Vagina (tissue), 2 donors: ENCODE measurements at places on chromosomes 2 and 18.

- no peak for DNase-seq
Observed at GRCh38 chr2:17309741-17310339, 208.4 kb downstream of the RAD51AP2 start.

DNA sequence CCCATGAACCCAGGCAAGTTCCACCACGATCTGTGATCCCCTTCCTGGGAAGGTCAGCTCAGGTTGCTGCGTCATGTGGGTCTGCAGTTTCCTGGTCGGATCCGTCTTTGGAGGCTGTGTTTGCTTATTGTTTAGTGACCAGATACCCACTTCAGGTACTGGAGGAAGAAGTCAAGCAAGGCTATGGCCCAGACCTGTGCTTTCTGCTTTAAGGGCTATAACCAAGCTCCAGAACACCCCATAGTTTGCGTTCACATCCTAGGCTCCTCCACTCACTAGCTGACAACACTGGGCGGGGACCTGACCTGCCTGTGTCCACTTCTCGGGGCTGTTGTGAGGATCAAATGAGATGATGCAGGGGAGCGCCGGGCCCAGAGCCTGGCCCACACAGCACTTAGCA is 44.0 kb downstream of the MAL start:
- peak; percentile 62 for DNase-seq

DNA sequence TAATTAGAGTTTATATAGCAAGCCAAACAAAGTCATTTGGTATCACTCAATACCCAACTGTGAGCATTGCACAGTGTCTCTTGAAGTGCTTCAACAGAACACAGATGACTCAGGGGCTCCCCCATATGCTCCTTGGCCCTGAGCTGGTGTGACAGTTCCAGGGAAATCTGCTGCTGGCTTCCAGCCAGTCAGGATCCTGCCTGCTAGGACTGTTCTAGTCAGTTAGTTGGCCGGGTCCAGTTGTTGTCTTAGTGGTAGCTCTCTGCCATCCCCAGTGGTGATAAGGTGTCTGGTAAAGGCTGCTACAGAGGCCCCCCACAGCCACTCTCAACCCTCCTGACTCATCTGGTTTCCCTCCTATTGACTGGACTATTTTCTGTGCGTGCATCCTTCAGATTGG is 100.3 kb downstream of the IRS1 start:
- no peak for DNase-seq

DNA sequence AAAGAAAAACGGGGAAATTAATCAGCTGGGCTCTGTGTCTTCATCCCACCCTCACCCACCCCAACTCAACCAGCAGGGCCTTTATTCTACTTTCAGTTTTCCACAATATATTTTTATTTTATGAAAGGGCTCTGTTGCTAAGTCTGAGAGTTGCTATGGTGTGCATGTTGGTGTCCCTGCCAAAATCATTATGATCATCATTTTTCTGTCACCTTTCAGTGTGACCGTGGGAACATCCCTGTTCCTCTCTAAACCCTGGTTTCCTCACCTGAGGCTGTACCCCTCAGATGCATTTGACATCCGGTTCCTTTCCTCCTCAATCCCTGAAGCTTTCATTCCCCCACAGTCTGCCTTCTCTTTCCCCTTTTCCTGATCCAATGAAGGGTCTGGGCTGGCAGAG is 180.5 kb downstream of the ZFP36L2 start:
- no peak for DNase-seq

- no peak for DNase-seq
Observed at GRCh38 chr2:18406219-18406618, 154.2 kb downstream of the RDH14 start.

DNA sequence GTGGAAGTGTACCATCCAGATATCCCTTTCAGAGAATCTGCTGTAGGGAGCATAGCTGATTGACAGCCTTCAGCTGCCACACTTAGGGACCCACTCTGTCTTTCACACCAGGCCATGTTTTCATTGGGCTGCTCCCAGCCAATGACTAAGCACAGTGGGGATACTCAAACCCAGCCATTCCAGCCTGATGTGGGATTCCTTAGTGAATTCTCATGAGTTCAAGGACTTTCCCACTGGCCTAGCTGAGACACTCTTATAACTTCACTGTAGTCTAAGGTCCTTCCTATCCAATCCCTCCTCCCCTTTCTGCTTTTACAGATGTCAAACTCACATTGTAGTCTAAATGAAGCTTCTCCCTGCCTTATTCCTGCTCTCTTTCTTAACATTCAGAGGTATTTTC is 201.2 kb downstream of the PIK3C3 start:
- DNase-seq = no peak

GRCh38 chr18:36088256-36088655 is 20.9 kb upstream of the RPRD1A start:
- DNase-seq = no peak

DNA sequence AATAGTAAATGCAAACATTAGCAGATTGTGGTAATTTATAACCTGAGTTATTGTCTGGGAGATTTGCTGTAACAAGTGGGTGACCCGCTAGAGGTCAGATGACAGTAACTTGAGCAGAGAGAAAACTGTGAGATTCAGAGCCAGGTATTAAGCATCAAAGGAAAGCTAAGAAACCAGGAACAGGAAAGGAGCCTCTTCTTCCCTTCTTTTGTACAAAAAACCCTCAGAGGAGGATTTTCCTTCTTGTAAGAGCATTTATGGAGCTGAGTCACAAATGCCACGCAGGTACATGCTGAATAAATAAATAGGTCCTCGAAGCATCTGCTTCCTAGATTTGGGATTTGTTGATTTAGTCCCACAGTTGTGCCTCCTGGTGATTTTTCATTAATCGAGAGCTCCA is 146.5 kb downstream of the SH3BP4 start:
- DNase-seq = no peak

DNA sequence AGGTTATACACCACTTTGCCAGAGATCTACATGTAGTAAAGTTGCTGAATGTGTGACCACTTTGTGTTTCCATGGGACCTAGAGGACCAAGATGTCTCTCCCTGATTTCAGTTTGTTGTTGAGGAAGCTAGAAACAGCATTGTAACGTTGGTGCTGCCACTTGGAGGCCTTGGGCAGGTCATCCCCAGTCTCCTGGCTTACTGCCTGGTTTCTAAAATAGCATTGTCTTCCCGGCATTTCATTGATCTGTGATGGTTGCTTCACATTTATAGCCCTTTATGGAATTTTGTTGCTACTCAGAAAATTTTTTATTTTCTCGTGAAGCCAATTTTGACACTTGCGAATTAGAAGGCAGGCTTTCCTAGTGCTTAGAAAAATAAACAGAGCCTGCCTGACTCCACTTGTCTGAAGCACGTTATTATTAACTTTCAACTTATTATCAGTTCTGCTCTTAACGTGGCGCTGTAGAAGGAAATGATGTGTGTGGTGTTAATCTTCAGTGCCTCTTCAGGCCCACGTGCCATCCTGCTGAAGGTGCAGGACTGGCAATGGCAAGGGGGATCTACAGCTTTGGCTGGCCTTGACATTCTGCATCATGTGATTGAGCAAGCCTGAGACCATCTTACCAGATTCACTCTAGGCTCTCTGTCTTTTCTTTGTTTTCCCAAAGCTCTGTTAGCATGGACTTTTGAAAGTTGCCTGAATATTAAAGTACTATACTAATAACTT is 59.9 kb downstream of the INPP4A start:
- DNase-seq = peak; percentile 70

GRCh38 chr2:184197413-184197812 is 400.9 kb upstream of the ZNF804A start:
- DNase-seq = no peak

DNA sequence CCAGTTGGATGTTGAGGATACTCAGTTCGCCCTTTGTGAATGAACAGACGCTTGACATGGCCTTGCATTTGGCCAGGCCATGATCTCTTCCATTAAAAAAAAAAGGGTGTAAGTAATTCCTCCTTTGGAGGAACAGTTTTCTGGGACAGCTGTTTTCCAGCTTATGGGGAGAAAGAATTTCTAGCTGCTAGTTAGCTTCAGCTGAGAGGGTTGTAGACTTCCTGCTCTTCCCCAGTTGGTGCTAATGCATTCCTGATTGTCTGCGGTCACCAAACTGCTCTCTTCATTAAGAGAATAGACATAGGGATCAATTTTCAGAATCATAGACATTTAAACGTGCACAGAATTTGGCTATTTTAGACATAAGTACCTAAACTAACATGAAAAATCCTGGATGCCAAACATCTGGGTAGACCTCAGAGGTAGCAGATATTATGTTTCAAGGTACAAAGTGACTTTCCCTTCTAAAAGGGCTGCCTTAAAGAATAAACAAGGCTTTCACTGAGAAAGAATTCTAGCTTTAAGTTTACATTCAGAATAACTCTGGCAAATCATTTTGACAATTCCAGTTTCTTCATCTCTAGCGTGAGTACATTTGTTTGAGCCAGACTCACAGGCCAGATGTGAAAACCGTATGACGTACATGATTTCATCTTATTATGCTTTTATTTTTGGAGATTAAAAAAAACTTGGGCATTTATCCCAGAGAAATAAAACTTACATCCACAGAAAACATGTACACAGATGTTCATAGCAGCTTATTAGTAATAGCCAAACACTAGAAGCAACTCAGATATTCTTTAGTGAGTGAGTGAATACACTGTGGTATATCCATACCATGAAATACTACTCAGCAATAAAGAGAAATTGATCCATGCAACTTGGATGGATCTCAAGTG is 71.2 kb downstream of the MAIP1 start:
- no peak for DNase-seq

DNA sequence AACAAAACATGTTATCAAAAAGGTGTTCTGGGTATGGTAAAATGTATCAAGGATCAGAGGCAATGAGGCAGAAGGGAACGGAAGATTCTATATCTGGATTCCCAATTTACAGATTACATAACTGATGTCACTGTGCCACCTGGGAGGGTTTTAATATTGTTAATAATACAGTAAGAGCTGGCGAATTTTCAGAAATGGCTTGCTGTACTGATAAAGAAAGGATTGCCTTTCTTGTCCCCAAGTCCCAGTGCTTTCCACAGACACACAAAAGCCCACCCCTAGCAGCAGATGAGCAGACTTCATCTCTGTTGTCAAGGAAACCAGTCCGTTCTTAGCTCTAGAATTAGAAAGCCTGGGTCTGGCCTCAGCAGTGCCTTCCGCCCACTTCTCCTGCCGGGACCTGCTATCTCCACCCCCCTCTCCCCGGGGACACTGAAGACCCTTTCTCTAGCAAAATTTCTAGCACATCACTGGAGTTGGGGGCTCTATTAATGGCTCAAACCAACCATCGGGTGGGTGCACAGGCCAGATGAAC is 34.3 kb downstream of the ADD2 start:
- no peak for DNase-seq

- DNase-seq = no peak
Observed at GRCh38 chr2:178199334-178199733, 5.0 kb downstream of the OSBPL6 start.

GRCh38 chr2:5227062-5227699 is 465.0 kb upstream of the SOX11 start:
- DNase-seq = no peak

DNA sequence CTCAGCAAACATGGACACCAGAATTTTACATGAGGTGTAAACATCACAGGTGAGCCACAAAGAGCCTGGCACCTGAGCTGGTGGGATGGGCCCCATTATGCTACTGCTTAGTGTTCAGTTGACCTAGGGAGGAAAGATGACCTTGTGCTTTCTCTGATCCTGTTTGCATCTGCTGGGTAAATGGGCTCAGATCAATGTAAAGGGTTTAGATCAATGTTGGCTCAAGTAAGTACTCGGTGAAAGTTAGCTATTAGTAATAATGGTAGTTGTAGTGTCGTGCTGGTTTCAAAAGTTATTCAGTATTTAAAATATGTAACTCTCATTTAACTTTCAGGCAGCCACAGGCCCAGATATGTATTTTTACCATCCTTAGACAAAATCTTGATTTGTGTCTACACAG is 19.8 kb downstream of the ABHD3 start:
- no peak for DNase-seq

- no peak for DNase-seq
Observed at GRCh38 chr2:169705927-169706326, 11.7 kb downstream of the PHOSPHO2 start.

DNA sequence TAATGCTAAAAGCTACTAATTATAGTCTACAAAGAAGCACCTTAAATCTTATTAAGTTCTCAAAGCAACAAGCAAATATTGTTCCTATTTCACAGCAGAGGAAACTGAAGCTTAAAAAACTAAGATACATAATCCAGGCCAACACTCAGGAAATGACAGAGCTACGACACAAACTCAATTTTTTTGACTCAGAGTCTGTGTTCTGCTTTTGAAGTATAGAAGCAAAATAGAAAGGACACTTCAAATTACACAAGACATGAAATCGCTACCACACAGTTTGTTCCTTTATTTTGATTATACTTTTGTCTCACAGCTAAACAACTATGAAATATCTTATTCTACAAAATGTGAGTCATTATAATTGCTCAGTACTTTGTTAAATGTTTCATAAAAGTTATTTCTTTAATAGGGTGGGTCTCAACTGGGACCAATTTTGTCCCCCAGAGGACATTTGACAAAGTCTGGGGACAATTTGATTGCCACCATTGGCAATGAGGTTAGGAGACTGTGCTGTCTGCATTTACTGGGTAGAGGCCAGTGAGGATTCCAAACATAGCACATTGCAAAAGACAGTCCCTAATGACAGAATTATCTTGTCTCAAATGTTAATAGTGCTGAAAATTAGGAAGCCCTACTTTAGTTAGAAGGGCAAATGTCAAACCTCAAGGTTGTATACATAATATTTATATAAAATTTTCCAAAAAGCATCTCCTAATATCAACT is 101.5 kb upstream of the GRB14 start:
- no peak for DNase-seq

GRCh38 chr2:39996653-39997080 is 217.6 kb upstream of the THUMPD2 start:
- DNase-seq = no peak

DNA sequence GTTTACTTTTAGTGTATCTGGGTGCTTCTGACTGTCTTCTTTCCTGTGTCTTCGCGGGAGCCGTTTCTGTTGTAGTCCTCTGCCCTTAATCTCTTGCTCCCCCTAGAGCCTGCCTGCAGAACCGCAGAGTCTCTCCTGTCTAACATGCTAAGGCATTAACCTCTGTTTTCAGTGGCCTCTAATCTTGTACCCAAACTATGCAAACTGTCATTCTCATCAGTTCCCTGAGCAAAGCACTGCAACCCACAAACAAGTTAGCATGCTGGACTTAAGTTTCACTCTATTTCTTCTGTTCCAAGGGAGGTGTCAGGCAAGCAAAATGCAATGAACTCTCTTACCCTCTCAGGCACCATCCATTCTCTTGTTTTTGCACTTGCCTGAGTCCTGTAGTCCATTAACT is 138.4 kb downstream of the OTX1 start:
- no peak for DNase-seq

DNA sequence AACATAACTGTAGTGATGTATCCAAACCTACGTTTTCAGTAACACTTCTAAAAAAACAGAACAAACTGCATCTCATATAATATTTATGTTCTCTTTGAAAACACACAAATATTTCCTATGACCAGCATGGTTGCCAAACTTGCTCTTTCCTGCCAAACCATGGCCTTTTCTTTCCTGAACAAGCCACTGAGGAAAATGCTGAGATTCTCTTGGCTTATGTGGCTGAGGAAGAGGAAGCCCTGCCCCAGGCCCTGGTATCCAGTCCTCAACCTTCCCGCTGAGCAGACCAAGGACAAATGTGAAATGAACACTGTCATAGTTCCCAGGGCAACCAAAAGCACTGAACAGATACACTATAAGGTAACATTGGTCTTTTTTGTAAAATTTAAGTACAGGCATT is 35.9 kb upstream of the NARS1 start:
- no peak for DNase-seq
